ENCODE measurements at places on chromosomes 12 and 14.

GRCh38 chr14:105899071-105899641, 372.8 kb downstream of the TMEM121 start:
- no peak for DNase-seq

- DNase-seq, result no peak
These were observed 40.3 kb downstream of the TIMELESS start for GRCh38 chr12:56408799-56409417.

GRCh38 chr12:53599579-53599978, 26.6 kb downstream of the ATF7 start:
- DNase-seq, result no peak

DNA sequence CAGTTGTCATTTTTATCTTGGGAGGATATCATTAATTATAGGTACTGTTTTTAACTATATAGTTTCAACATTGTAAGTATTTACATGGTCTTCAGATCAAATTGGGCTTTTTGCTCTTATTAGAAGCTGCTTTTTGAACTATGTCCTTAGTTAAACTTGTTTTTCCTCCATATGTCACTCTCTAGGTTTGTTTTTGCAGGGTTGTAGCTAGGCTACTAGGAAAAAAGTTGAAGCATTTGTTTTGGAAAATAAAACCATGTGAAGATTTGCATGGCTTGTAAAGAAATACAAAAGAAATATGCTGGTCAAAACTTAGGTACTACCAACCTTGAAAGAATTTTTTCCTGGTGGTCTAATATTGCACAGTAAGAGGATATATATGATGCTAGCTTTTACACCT, 3.4 kb downstream of the ARID2 start:
- no peak for DNase-seq

DNA sequence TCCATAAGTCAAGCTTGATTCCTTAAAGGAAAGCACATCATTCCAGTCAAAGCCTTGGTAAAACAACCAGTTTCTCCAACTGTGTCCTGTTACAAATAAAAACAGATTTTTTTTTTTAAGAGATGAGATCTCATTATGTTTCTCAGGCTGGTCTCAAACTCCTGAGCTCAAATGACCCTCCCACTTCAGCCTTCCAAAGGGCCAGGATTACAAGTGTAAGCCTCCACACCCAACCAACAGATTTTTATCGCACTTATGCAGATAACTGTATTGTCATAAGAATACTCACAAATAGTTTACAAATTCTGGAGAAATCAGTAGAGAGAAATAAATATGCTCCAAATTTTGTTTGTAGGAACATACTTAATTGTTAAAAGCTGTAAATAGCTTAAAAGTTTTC, 56.2 kb upstream of the SLC2A13 start:
- no peak for DNase-seq

DNA sequence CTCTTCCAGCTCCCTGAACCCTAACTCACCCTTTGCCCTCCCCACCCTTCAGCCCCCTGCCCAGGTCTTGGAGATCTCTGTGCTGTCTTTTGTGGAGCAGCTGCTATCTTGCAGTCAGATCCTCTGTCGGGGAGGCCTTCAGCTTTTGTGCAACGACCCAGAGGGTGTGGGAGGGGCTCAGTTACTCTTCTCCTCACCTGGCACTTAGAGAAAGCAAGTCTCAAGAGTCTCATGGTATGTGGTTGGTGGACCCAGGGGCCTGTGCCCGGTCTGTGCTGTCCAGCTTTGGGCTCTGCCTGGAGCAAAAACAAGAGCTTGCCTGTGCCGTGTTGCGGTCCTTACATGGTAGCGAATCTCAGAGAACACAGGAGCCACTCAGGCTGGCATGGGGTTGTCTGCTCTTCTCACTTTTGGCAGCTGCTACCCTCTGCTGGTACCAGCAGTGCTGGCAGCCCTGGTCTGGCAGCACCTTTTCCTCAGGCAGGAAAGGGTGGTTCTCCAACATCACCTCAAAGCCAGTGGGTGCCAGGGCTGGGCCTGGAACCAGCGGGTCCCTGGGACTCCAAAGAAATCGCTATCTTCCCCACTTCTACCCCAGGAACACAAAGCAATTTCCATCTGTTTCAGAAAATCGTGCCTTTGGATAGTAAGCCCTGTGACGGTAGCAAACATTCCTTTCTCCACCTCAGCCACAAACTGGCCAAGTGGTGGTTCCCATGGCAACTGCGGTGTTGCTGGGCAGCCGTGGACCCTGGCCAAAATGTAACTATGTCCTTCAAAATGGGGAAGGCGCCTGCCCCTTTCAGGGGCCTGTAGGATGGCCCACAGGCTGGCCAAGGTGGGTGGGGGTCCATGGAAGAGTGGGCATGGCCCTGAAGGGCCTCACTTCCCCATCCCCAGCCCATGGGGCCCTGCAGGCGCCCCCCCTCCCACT, 90.0 kb downstream of the RIN3 start:
- DNase-seq, result peak; percentile 55

DNA sequence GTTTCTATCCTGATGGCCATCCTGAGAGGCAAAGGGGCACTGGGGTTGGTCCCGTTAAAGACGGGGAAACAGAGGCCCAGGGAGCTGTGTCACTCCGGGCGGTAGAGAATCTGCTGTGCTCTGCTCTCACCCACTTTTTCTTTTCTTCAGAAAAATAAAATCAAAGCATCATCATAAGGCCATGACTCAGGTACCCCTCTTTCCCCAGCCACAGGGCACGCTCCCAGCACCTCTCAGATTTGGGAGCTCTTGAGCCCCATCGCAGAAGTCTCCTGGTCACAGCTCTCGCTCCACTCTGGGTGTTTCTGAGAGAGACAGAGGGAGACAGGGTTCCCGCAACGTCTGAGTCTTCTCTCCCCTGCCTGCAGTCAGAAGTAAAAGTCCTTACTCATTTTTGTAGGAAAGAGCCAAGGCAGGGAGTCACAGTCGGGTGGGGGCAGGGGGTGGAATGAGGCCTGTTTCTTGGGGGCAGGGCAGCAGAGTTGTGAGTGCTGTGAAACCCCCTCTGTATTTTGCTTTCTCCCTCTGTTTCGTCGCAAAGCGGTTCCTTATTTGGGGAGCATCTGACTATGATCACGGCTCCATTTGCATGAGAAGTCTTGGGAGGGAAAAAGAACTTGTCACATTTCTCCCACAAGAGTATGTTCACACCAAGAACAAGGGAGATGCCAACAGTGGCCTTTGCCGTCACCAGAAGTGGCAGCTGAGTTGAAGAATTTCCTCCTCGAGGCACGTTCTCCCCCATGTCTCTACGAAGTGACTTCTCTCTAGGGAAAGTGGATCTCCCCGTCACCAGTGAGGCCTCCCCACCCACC, 139.0 kb downstream of the BCL11B start:
- DNase-seq, result no peak

GRCh38 chr12:113242026-113242418, 20.8 kb downstream of the TPCN1 start:
- no peak for DNase-seq

DNA sequence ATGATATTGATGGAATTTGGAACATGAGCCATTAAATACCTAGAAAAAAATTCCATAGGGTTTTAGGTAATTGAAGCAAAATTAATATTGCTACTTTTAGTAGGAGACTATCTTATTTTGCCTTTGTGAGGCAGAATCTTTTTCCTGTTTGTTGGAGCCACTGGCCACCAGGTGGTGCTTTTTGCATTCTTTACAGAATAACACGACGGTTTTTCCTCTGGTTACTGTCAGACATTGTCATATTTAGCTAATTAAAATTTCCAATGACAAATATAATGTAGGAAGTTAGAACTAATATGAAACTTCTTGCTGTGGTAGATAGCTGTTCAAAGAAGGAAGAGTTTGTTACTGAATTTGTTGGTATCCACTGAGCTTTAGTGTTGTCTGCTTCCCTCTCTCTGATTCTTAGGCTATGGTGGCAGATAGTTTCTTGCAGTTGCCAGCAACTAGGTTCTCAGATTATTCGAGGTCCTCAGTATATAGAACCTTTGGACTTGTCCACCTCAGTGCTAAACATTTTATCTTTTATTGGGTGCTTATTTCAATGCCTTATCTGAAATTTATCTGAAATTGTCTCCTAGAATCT, 25.7 kb downstream of the RAB21 start:
- no peak for DNase-seq

- DNase-seq, result no peak
These were observed 110.9 kb upstream of the TSPAN8 start for GRCh38 chr12:71268598-71269280.

DNA sequence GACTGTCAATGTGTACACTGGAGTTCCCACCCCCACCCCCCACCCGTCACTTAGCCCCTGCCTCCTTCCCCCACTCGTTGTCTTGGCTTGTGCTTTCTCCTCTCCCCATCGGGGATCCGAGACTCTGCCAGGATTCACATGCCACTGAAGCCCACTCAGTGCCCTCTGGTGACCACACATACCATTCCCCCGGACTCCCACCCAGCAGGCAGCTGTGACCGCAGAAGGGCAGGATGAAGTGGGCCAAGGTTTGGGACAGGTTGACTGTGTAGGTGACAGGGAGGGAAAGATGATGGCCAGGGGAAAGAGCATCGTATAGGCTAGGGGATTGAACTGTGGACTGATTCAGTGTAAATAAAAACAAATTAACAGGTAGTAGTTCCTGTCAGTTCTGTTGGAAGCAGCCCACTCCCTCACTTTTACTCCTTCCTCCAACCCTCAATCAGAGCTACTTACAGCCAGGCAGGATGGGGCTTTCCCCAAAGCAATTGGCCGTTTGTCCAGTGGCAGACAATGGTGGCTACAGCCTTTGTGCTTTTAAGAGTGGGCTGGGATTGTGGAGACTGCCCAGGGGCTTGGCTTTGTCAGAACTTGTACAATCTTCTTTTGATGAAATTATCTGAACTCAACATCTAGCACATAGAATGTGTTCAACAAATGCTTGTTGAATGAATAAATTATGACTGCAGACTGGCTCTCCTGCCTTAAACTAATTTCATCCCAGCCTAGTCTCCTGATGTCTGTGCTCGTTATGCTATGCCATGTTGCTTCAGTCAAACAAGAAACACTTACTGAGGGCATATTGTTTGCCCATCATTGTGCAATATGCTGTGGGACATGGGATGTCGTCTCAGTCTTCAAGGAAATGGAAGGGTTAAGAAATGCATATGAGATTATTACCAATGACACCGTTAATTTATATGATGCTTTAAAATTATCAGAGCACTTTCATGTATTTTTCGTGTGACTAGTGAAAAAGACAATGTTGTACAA, 30.2 kb downstream of the TTC9 start:
- no peak for DNase-seq

GRCh38 chr12:71092290-71092689, 65.5 kb downstream of the TSPAN8 start:
- no peak for DNase-seq

DNA sequence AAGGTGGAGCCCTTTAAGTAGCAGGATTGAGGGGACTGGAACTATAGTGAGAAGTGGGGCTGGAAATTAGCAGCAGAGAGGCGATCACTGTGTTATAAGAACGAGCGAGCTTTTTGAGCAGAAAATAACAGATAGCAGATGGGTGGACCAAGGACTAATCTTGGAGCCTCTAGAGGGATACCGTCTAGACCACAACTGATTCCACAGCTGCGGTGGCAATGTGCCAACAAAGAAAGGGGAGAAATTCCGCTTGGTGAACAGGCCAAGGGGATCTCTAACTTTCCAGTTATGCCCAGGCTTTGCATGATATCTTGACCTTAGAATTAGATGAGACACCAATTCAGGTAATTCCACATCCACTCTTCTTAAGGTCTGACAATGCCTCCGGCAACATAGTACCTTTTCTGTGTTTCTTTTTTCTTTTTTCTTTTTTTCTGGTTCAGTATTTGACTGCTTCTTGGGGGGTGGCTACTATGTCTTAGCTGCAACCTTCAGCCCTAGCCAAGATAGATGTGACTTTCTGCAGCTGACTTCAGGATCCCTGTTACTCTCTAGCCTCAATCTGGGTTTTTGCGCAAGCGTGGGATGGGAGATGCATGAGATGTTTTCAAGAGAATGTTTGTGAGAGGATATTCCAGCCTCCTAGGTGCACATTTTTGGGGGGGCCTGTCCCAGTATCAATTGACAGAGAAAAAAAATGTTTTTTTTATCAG, 143.4 kb upstream of the CPSF6 start:
- DNase-seq, result no peak

DNA sequence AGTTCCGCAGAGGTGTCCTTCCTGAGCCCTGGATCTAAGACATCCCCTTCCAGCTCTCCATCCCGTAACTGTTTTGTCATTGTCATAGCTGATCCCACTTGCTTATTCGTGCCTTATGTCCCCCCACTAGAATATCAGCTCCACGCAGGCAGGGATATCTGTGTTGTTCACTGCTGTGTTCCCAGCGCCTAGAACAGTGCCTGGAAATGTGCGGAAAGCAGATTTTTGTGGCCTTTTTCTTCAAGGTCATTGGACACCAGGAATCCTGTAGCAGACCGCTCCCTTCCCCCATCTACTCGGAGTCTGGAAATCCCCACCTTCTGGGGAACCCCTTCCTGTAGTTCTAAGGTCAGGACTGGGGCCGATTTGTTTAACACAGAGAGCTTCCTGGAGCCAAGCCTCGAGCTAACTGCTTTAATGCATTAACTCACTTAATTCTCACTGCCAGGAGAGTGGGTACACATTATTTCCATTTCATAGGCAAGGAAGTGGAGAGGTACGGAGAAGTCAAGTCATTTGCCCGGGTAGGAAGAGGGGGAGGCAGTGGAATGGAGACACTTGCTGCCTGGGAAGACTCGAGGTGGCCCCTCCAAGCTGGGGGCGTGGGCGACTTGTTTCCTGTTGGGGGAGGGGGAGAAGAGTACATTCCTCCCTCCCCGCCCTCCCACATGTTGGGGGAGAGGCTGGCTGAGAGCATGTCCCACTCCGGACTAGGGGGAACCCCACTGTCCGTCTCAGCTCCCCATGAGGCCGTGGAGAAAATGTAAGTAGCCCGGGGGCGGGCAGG, 1.2 kb upstream of the SH2B3 start:
- no peak for DNase-seq

GRCh38 chr12:4956054-4956453, 46.3 kb downstream of the KCNA1 start:
- no peak for DNase-seq

GRCh38 chr12:88243982-88244381, 101.9 kb downstream of the TMTC3 start:
- DNase-seq, result no peak

DNA sequence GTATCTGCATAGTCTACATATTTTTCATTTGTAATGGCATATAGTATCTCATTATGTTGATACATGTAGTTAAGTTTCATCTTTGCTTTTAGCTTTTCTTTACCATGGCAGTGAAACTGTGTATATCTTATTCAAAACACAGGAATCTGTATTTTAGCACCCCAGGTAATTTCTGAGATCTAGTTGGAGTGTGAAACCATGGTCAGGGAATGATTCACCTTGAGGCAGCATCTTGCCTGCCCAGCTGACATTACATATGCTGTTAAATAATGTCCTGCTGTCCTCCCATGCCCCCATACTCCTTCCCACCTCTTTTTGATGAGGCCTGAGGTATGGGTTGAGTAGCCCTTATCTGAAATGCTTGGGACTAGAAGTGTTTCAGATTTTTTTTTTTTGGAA, 125.4 kb upstream of the ATF1 start:
- no peak for DNase-seq

DNA sequence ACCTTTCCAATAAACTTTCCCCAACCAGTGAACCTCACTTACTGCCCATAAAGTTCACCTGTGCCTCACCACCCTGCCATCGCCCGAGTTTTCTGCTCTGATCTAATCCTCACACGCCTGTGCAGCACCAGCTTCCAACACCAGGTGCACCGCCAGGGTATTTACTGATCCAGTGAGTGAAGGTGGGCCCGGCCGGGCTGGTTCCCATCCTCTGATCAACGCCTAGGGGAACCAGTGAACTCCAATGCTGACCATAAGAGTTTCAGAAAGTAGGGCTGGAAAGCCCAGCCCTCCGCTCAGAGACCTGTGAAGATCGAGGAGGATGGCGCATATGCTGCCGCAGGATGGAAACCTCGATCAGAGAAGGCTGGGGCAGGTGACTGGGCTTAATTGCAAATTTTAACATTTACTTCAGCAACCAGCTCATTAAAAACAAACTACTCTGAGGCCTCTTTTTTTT, 685 bp upstream of the MYL6B start:
- DNase-seq, result peak; percentile 61
